RPMI8226 (cell line): ENCODE measurements at places on chromosomes 6 and 20.

- DNase-seq: peak; percentile 20
Measured at GRCh38 chr20:62737271-62737811, 28.7 kb downstream of the NTSR1 start.

DNA sequence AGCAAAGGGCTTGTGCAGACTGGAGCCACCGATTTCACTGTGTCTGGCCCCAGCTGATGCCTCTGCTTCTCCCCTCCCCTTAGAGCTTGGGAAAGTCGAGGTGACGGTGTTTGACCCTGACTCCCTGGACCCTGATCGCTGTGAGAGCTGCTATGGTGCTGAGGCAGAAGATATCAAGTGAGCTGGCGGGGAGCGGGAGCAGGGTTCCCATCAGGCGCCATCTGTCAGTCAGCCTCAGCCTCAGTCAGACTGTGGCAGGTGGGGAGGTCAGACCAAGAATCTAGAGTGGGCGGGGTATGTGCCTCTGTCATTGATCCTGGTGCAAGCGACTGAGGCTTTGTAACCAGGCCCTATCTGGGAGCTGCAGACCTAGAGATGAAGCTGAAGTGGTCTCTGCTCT is 5.5 kb downstream of the ERGIC3 start:
- DNase-seq: no peak

DNA sequence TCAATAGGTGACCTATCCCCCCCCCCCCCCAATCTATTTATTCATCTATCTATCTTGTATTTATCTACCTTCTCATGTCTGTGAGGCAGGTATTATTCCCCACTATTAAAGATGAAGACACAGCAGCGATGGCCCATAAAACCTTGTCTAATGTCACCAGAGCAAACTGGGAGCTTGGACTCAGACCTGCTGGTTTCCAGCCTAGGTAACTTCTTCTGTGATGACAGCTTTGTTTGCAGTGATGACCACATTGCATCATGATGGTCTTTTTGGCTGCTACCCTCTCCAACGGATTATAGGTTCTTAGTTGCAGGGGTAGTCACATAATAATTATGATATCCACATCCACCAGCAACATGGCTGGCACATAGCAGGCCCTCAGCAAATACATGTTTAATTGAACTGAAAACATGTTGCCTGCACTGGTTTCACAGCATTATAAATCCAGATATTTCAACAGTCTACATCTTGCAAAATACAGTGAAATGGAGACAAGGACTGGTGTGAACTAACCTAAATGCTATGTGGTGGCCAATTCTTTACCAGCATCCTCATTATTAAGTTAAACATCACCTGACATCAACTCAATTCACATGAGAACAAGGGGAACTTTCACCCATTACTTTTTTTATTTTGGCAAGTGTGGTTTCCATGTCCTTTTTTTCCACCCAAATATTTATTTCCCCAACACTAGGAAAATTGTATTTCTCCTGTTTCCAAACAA is 712.5 kb upstream of the NRSN1 start:
- DNase-seq: no peak

- no peak for DNase-seq
Measured at GRCh38 chr6:100119261-100119660, 125.2 kb upstream of the MCHR2 start.

- DNase-seq: no peak
Measured at GRCh38 chr6:21227486-21227885, 366.1 kb upstream of the SOX4 start.

GRCh38 chr20:34249291-34249690 is 8.1 kb downstream of the ASIP start:
- no peak for DNase-seq
